Activated CD4-positive, alpha-beta memory T cell treated with anti-CD3 and anti-CD28 coated beads, Interleukin-2, amount 10 ng/mL, durations not matched to agents 7 days and 5 days (primary cell): ENCODE measurements at places on chromosomes 3 and 15. TPM values are rescaled to one million over a fixed set of nuclear protein-coding genes. Genes with fewer than 3 reads are reported as not detected.

Gene CISH
- 335 TPM for total RNA-seq

Gene SEMA5B
- 0.30 TPM for total RNA-seq

Gene STARD9
- 8.2 TPM for total RNA-seq

Gene DLEC1
- total RNA-seq = 3.8 TPM

GRCh38 chr3:8964436-8965370 lies 1.4 kb upstream of the RAD18 start:
- H3K27ac ChIP-seq = no peak overlapping the region
- no peak overlapping the region for H3K4me3 ChIP-seq
- peaks cover 8% of the 10 kb centered on the region for H3K27me3 ChIP-seq
- peaks cover 39% of the 10 kb centered on the region for H3K4me1 ChIP-seq
- no peak for DNase-seq

DNA sequence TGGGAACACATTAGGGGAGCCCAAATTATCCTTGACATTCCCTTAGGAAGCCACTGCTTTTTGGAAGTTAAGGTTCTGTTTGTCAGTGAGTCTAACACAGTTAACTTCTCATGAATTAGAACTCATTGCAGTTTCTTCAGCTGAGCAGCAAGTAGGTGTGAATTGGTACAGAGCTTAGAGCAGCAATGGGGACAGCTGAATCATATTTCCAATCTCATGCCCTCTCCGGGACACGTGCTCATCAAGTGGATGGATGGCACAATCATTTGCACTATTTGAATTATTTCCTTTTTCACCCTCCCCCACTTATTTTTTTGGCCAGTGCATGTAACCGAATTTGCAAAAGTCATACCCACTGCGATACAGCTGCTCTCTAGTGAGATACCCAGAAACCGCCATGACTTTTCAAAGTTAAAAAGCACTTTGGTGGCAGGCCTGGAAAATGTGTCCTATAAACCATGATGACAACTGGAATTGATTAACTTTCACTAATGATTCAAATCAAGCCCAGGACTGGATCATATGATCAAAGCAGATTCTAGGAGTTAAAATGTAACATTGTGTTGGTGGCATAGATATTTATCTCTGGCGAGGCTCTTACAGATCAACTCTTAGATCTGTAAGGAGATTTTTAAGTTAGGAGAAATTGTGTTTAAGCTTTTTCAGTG lies 76.4 kb downstream of the EBLN2 start:
- H3K4me3 ChIP-seq = no peak overlapping the region
- H3K27ac ChIP-seq = no peak overlapping the region
- no peak for DNase-seq
- H3K27me3 ChIP-seq = peaks cover 6% of the 10 kb centered on the region
- H3K36me3 ChIP-seq = no peaks in the 10 kb centered on the region
- H3K4me1 ChIP-seq = no peaks in the 10 kb centered on the region

- peaks cover 16% of the 10 kb centered on the region for H3K27me3 ChIP-seq
- DNase-seq = no peak
- no peaks in the 10 kb centered on the region for H3K36me3 ChIP-seq
- no peak overlapping the region for H3K4me3 ChIP-seq
These were observed 26.6 kb upstream of the ACAN start for GRCh38 chr15:88776646-88777045.

GRCh38 chr3:81437683-81438082 lies 323.8 kb downstream of the GBE1 start:
- H3K36me3 ChIP-seq = no peaks in the 10 kb centered on the region
- no peaks in the 10 kb centered on the region for H3K4me1 ChIP-seq
- H3K27ac ChIP-seq = no peak overlapping the region
- no peak for DNase-seq

- no peaks in the 10 kb centered on the region for H3K27me3 ChIP-seq
- H3K27ac ChIP-seq = no peak overlapping the region
- no peaks in the 10 kb centered on the region for H3K4me1 ChIP-seq
- no peak overlapping the region for H3K4me3 ChIP-seq
- no peak for DNase-seq
These were observed 218.3 kb upstream of the SOX2 start for GRCh38 chr3:181493423-181493822.

GRCh38 chr3:52249683-52250082 lies 4.1 kb downstream of the PPM1M start:
- H3K4me1 ChIP-seq = peaks cover 74% of the 10 kb centered on the region
- peak overlapping the region; percentile 21 for H3K4me3 ChIP-seq
- H3K36me3 ChIP-seq = peaks cover 81% of the 10 kb centered on the region
- H3K27me3 ChIP-seq = no peaks in the 10 kb centered on the region
- H3K27ac ChIP-seq = peak overlapping the region; percentile 91
